ENCODE measurements at places on chromosomes 7 and 10.

DNA sequence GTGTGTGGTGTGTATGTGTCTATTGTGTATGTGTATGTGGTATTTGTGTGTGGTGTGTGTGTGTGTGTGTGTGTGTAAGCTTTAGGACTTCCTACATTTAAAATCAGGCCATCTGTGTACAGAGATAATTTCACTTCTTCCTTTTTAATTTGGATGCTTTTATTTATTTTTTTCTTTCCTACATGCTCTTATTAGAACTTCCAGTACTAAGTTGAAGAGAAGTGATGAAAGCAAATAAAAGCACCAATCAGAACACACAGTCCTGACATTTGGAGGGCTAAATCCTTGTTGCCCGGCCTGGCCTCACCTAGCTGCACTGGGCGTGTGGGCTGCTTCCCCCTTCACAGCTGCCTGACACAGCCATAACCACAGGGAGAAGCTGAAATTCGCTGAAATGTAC is 3.8 kb upstream of the MRC1 start:
- no peak for DNase-seq

GRCh38 chr10:17201794-17202116 is 283 bp upstream of the TRDMT1 start:
- DNase-seq = no peak

GRCh38 chr10:10361301-10361885 is 656.3 kb upstream of the CELF2 start:
- DNase-seq = no peak

- DNase-seq = peak; percentile 24
Measured at GRCh38 chr7:137717811-137718271, 128.9 kb downstream of the DGKI start.

GRCh38 chr7:30650421-30650808 is 31.8 kb downstream of the CRHR2 start:
- no peak for DNase-seq

- no peak for DNase-seq
Measured at GRCh38 chr7:70016044-70016770, 417.9 kb downstream of the AUTS2 start.

- no peak for DNase-seq
Measured at GRCh38 chr10:50437248-50437647, 185.9 kb upstream of the ASAH2 start.

DNA sequence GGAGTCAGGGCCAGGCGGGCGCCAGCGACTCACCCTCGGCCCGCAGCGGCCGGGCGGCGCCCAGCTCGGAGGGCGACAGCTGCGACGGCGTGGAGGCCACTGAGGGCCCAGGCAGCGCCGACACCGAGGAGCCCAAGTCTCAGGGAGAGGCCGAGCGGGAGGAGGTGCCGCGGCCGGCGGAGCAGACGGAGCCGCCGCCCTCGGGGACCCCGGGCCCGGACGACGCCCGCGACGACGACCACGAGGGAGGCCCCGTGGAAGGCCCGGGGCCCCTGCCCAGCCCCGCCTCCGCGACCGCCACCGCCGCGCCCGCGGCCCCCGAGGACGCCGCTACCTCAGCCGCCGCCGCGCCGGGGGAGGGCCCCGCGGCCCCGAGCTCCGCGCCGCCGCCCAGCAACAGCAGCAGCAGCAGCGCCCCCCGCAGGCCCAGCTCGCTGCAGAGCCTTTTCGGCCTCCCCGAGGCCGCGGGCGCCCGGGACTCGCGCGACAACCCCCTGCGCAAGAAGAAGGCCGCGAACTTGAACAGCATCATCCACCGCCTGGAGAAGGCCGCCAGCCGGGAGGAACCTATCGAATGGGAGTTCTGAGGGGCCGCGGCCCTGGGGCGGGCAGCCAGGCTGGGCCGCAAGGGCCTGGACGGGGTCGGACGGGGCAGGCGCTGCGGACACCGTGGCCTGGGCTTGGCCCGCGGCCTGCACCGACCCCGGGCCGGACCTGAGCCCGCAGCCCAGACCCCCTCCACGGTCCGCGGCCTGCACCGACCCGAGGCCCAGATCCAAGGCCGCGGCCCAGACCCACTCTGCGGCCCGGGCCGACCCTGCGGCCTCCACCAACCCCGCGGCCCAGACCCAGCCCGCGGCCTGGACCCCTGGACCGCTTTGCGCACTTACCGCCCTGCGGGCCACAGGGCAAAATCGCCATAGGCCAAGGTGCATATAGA is 37.9 kb upstream of the SH2B2 start:
- DNase-seq = no peak

- peak; percentile 87 for DNase-seq
Measured at GRCh38 chr7:143929224-143929920, 5.7 kb upstream of the OR2F2 start.

- no peak for DNase-seq
Measured at GRCh38 chr7:116601426-116601825, 70.6 kb upstream of the MET start.

- DNase-seq = no peak
Measured at GRCh38 chr7:55140941-55141278, 122.1 kb downstream of the EGFR start.

DNA sequence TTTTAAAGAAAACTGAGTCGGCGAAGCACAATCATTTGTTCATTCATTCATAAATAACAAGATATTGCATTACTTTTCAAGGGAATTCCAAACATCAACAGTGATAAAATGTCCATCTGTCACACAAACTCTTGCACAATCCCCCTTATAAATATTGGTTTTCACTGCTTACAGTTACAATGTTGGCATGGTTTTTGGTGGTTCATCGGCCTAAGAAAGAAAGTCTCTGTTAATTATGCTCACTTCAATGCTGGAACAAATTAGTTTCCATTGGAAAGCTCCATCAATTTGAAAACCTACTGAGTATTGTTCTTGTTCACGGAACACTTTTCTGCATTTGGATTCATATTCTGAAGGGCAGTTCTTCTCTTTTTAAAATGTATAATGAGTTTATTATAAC is 188.5 kb downstream of the JAZF1 start:
- peak; percentile 21 for DNase-seq

DNA sequence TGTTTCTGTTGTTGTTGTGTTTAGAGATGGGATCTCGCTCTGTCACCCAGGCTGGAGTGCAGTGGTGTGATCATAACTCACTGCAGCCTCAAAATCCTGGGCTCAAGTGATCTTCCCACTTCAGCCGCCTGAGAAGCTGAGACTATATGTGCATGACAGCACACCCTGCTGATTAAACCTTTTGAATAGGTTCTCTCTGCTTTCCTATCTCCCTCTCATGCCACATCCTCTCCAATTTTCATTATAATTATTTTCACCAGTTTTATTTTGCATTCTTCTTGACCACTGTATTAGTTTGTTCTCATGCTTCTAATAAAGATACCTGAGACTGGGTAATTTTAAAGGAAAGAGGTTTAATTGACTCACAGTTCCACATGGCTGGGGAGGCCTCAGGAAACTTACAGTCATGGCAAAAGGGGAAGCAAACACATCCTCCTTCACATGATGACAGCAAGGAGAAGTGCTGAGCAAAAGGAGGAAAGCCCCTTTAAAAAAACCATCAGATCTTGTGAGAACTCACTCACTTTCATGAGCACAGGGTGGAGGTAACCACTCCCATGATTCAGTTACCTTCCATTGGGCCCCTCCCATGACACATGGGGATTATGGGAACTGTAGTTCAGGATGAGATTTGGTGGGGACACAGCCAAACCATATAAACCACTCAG is 12.9 kb downstream of the AGK start:
- no peak for DNase-seq

DNA sequence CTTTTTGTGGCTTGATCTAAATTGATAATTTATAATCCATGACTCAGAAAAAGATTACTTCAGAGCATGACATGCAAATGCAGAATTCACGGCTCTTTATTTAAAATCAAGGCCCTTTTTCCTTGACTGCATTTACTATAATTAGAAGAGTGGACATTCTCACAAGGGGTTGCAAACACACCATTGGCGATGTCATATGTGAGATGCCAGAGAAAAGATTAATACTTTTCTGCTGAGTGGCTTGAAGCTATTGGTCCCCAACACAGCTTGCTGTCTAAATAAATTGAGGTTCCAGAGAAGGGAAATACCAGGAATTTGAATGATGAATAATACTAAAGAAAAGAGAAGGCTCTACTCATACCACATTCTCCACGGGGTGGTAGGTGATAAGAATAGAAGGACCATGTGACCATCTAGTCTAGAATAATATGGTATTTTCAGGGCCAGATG is 78.7 kb upstream of the ARID5B start:
- peak; percentile 13 for DNase-seq

DNA sequence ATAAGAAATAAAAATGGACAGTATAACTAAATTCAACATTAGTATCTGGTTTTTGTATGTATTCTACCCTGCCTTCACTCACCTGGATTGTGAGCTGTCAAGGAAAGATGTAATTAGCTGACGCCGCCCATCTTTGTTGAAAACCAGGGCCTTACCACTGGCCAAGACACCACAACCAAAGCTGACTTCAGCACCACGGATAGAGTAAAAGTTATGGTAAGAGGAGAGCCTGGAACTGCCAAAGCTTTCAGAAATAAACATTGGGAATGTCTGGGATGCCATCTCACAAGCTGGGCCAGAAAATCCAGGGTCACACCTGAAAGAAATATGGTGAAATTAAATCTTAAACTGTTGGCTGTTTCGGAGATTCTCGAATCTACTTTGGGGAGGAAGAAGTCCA is 190.1 kb upstream of the SLC26A5 start:
- DNase-seq = peak; percentile 73

DNA sequence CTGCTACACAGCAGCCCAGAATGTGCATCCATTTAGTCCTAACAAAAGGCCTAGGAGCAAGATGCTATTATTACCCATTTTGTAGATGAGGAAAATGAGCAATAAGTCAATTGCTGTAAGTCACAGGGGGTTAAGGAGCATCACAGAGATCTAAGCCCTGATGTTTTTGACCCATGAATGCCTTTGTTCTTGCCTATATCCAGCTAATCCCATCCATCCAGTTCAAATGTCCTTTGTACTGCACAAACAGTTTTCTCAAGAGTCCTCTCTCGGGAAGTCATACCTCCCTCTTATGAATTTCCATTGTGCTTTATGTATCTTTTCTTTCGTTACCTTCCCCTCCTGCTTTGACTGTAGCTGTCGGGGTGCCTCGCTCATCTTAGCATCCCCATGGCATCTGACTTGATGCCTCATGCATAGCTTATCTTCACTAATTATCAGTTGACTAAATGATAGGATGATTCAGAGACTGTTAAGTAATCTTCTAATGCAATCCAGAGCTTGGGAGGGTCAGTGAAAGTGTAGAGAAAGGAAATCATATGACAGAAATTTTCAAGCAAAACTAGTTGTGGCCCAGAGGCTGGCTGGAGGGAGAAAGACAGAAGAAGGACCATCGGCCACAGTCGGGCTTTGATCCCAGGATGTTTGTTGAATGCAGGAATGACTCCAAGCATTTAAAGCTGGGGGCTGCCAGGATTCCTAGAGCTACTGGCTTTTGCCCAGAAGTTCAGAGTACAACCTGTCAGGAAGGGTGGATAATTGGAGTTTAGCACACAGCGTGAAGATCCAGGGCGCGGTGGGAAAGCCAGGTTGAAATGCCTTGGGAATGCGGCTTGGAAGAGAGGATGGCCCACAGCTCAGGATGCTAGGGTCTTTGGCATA is 23.5 kb downstream of the BLVRA start:
- DNase-seq = no peak

- peak; percentile 56 for DNase-seq
Measured at GRCh38 chr10:3886641-3887251, 101.7 kb upstream of the KLF6 start.

DNA sequence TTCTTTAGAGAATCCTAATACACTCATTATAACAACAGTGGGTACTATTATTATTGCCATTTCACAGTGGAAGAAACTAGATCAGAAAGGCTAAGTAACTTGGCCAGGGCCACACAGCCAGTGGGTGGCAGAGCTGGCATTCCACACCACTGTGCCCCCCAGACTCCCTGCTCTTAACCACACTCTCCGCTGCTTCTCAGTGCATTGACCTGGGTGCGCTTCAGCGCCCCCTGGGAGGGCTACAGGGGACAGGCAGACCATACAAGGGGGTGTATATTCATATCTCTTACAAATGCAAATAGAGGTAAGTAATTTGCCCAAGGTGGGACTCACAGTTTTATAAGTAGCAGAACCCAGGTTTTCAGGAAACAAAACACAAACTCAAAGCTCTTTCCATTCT is 77.0 kb upstream of the NMT2 start:
- no peak for DNase-seq

GRCh38 chr10:82462910-82463551 is 588.0 kb downstream of the NRG3 start:
- no peak for DNase-seq

DNA sequence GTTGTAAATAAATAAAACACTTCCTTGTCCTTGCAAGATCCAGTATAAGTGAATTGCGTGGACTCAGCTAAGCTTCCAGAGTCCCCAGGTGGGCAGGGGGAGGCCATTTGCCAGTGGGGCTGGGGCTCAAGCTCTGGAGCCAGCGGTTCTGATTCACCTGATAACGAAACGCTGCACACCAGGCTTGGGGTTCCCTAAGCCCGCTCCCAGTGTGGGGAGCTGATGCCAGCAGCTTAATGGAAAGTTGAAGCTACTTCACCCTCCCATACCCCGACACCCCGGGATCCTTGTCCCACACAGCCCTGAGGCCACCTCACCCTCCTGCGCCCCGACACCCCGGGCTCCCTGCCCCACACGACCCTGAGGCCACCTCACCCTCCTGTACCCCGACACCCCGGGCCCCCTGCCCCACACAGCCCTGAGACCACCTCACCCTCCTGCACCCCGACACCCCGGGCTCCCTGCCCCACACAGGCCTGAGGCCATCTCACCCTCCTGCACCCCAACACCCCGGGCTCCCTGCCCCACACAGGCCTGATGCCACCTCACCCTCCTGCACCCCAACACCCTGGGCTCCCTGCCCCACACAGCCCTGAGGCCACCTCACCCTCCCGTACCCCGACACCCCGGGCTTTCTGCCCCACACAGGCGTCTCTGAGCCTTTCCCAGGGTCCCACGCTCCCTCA is 30.8 kb downstream of the FKBP6 start:
- no peak for DNase-seq

DNA sequence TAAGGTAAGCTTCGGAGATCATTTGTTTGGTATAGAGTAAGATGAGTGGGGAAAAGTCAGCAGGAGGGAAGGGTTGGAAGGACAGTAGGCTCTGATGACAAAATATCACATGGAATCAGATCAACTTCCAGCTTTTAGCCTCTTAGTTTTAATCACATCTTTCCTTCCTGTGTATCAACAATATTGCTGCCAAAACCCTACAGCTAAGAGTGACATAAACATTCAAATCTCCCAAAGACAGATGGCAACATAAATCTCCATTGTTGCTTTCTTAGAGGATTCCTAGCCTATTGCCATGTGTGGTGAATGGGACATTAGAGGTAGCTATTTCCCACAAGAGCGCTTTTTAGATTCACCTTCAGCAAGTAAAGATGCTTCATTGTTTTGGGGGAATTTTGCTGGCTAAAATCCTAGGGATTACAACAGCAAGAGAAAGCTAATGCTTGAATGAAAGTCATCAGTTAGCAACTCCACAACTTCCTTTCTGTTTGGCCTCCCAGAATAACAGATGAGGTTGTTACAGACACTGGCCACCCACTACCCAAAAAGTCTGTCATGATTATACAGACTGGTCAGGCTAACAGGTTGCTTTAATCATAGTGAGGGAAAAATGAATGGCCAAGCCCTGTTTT is 35.2 kb upstream of the FZD1 start:
- DNase-seq = no peak

GRCh38 chr10:35789996-35790395 is 147.9 kb upstream of the FZD8 start:
- DNase-seq = no peak

Data from myocyte (in vitro differentiated cells).